Activated CD4-positive, alpha-beta T cell treated with anti-CD3 and anti-CD28 coated beads, Interleukin-2, amount 50 U/mL, for 24 hours (primary cell): ENCODE measurements at places on chromosomes 13 and 19.

DNA sequence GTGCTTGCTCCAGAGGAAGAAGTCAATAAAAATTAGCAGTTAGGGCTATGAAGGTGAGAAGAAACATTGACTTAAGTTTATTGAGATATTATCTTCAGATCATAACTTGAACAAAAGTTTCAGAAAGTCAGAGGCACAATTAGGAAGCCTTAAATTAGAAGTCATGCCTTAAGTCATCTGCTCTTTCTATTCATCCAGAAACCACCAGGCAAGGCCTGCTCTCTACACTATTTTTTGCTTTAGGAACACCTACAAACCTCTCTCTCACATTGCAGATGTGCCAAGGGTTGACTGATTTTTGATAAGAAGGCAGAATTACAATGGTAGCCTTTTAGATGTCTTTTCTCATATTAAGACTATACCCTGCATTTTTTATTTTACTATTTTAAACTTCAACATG is 268.7 kb downstream of the SPRY2 start:
- no peak for DNase-seq

DNA sequence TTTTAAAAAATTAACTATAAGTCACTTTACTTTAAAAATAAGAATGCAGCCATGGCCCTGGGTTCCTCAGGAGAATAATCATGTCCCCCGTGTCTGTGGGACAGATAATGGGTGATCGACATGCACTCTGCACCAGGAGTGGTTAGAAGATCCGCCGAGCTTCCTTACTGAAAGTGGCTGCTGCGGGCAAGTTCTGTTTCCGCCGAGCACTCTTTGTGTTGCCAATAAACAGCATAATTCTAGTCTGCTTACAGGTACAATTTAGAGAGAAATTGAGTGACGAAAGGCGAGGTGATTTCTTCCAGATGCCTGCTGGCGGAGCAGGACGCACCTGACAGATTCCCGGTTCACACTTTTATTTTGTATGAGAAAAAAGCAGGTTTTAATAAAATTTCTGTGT is 139.0 kb downstream of the SOX1 start:
- no peak for DNase-seq

DNA sequence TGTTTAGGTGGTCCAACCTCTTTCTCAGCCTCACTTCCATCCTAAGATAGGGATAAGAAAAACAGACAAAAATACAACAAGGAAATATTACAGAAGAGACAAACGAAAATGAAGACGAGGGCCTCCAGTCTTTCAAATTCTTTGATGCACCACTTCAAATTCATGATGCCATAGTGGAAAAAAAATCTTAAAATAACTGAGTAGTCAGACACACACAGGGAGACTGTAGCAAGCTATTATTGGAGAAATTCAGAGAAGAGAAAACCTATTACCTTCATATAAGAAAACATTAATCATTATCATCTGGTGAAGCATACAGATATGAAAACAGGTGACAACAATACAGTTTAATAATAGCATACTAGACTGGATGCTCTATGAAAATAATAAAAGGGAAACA is 548.2 kb downstream of the KCTD12 start:
- no peak for DNase-seq

DNA sequence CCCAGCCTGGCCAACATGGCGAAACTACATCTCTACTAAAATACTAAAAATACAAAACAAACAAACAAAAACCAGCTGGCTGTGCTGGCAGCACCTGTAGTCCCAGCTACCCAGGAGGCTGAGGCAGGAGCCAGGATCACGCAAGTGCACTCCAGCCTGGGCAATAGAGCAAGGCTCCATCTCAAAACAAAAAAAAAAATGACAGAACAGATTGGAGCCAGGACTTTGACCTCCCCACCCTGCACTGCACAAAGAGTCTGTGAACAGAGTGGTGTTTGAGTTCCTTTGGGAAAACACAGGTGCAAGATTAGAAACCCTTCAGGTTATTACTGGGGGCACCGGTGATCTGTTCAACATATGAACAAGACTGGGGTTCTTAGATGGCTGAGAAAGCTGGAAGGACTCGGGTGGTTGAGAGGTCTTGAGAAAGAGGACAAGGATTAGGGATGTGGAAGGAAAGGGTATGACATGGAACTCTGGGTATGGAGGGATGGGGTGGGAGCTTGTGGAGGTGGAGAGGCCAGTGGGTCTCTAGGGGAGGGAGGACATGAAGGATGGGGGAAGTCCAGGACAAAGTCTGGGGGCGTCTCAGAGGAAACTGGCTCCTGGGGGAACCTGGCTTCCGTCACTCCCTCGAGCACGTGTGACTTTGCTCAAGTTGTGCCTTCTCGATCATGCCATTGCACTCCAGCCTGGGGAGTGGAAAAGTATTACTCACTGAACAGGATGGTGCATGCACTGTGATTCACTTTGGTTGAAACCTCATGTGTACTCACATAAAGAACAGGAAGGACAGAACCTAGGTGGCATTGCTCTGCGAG is 25.9 kb downstream of the RCN3 start:
- DNase-seq = no peak

- DNase-seq = no peak
Observed at GRCh38 chr19:5623397-5624017, 624 bp downstream of the SAFB start.

DNA sequence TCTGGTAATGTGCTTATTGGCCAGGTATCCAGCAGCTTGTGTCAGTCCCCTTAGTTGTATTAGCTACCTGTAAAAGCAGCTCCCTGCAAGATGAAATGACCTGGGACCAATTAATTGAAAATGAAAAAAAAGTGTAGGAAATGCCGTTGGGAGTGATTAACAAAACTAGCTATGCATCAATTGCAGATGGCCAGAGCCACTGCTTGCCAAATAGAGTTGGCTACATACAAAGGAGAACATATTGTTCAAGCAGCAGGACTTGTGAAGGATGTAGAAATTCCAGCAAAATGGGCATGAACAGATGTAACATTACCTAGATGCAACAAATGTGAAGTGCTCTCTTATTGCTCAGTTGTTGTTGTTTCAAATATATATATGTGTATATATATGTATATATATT is 300.5 kb downstream of the PCDH17 start:
- no peak for DNase-seq

GRCh38 chr19:18514800-18515682 is 6.8 kb downstream of the ELL start:
- no peak for DNase-seq

DNA sequence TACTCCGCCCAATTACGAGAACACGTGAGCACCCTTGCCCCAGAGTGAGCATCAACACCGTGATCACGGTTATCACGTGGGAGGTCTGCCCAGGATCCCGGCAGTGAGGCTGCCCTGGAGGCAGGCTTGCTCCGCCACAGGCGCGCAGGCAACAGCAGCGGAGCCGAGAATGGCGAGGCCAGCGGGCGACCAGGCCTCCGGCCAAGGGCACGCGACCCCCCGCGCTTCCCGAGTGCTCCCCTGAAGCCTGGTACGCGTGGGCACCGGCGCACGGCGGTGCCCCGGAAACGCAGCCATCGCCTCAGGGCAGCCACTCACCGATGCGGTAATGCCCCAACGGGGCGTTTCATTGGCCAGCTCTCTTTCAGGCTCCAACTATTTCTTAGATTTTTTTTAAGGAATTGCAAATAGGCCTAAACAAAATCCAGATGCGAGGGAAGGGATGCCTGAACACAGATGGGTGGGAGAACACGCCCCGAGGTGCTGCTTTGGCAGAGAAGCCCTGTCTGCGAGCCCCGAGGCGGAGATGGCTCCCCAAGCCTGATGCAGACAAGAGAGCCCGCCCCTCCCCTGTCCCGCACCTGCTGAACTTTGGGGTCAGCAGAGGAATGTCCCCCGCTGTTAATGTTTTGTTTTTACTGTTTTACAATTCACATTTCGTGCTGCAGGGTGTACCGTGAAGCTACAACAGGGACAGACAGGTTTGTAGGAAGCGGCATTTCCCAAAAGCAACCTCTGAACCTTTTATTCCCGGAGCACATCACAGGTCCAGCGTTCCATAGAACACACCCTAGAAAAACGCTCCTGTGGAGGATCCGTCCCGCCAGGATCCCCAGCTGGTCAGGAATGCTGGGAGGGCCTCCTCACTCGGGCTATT is 132.7 kb downstream of the ZDHHC20 start:
- DNase-seq = no peak

DNA sequence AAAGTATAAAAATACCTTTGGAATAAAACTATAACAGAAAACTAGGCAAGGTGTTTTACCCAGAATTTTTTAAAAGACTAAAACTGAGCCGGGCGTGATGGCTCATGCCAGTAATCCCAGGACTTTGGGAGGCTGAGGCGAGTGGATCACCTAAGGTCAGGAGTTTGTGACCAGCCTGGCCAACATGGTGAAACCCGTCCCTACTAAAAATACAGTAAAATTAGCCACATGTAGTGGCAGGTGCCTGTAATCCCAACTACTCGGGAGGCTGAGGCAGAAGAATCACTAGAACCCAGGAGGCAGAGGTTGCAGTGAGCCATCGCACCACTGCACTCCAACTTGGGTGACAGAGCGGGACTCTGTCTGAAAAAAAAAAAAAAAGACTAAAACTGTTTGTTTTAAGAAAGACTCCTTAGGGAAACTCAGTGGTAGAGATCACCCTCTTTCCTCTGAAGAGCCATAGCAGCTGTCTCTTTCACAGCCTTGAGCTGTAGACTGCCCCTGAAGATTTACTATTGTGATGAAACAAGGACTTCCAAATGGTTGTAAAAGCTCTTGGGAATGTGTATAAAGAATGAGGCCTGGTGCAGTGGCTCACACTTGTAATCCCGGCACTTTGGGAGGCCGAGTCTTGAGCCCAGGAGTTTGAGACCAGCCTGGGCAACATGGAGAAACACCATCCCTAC is 14.7 kb upstream of the KCTD4 start:
- no peak for DNase-seq

GRCh38 chr19:46875657-46876056 is 14.9 kb downstream of the ARHGAP35 start:
- no peak for DNase-seq

- no peak for DNase-seq
Observed at GRCh38 chr19:36051637-36052036, 2.4 kb downstream of the THAP8 start.

GRCh38 chr13:31201341-31202031 is 1.7 kb downstream of the B3GLCT start:
- no peak for DNase-seq

DNA sequence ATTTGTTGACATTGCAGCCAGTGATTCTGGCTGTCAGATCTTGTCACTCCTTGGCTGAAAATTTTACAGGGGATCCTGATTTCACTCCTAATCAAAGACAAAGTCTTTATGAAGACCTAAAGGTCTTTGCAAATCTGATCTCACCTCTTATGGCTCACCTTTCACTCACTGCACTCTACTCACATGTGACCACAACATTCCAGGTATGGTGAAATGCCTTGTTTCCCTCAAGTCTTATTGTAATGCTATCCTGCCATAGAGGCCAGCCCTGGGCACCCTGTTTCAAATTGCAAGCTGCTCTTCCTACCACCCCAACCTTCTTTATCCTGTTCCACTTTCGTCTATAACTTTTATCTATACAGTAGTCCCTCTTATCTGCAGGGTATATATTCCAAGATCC is 200.1 kb downstream of the NDFIP2 start:
- DNase-seq = no peak

DNA sequence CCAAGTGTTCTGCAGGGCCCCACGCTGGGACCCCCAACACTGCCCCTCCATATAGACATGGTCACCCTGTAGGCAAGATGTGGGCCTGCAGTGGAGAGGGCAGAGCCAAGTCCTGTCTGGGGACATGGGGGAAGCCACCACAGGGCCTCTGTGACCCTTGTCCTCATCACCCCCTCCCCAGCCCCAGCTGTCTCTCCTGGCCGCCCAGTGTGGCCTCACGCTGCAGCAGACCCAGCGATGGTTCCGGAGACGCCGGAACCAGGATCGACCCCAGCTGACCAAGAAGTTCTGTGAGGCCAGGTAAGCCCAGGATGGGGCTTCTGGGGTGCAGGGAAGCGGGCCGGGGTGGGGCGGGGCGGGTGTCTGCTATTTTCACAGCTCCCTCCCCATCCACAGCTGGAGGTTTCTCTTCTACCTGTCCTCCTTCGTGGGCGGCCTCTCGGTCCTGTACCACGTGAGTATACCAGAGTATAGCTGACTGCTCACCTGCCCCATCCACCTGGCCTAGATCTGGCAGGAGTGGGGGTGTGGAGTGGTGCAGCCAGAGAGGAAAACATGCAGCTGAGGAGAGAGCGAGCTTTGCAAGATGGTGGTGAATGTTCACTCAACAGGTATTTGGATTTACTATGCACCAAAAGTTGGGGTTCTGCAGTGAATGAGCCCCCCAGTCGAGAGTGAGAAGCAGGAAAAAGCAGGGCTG is 46.4 kb downstream of the CERS4 start:
- DNase-seq = no peak

- no peak for DNase-seq
Observed at GRCh38 chr13:34156841-34157365, 339.0 kb downstream of the RFC3 start.

- no peak for DNase-seq
Observed at GRCh38 chr13:67086260-67086659, 143.9 kb downstream of the PCDH9 start.

DNA sequence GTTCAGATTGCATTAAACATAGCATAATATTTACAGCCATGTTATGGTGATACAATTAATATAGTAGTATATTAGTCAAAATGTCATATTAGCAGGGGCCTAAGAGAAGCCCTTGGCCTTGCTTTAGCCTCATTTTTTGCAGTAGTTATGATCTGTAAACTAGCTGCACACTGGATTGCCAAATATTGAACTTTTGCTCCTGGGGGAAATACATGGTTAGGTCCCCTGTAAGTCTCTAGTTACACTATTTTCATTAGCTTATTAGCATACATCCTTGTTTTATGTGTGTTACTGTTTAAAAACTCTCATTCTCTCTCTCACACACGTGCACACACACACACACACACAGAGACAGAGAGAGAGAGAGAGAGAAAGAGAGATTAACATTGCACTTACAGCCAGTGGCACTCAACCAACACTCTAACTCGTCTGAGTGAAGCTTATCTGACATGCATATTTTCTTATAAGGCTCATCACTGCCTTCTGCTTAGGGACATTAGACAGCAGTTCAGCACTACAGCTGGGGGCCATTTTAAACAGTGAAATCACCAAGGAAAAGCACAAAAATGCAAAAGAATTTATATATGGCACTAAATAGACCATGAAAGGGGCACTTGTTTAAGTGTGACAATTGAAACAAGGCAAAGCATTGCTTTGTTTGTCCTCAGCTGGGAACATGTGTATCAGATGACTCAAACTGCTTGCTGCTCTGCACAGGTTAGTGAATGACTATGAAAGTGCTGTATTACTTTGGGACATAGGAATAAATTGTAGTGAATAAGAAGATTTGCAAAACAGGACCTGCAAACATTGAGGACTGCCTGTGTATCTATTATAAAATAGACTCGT is 278.7 kb downstream of the GPC6 start:
- no peak for DNase-seq

DNA sequence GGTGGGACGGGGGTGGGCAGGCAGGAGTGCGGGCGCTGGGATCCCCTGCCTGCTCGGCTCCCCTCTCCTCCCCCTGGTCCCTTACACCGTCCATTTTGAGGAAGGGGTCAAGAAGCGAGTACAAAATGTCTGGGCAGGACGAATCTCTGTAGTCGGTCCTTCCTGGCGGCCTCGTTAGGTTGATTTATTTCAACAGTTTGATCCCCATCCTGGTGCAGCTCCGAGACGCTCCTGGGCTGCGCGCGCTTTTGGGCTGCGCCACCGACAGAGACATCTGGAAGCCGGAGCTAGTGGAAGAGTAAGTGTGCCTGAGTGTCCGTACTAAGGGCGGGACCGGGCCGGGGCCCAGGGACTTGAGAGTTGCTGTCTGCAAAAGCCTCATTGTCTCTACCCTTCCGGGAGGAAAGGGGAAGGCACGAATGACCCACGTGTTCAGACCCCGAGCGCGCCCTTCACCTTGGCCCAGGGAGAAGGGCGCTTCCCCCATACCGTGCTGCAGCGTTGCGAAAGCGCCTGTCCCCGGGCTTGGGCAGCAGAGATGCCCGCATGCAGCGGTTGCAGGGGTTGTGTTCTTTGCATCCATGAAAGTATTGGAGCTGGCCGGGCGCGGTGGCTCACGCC is 1.8 kb downstream of the ZNF114 start:
- no peak for DNase-seq
